Neural crest cell (in vitro differentiated cells): ENCODE measurements at places on chromosomes 7 and 10. TPM values are rescaled to one million over a fixed set of nuclear protein-coding genes. Genes with fewer than 3 reads are reported as not detected.

The HERPUD2 gene
- 28.0 and 29.0 TPM in 2 replicates for total RNA-seq

DNA sequence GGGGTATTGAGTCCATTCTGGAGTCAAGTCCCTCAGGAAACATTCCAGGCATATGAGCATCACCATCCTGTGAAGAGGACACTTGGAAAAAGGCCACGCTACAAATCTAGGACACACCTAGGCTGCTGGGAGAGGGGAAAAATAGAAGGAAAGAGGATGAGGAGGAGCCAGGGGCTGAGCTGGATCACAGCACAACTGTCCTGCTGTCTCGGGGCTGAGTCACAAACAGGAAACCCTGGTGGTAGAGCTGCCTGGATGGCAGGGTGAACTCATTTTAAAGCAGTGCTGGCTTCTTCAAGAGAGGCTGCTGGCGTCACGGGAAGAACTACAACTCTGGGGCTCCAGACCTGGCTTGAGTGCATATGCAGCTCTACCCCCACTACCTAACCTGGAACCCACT is 151.5 kb downstream of the RNF216 start:
- no peaks in the 10 kb centered on the region for H3K36me3 ChIP-seq
- no peak overlapping the region for H3K27ac ChIP-seq
- H3K4me3 ChIP-seq: no peak overlapping the region
- no peaks in the 10 kb centered on the region for H3K27me3 ChIP-seq

GRCh38 chr7:87530126-87530525 is 54.6 kb upstream of the ABCB4 start:
- no peaks in the 10 kb centered on the region for H3K27me3 ChIP-seq
- no peak for DNase-seq
- no peaks in the 10 kb centered on the region for H3K36me3 ChIP-seq
- no peak overlapping the region for H3K4me3 ChIP-seq
- no peak overlapping the region for H3K27ac ChIP-seq

The CTNNA3 gene
- total RNA-seq: 4.7 and 5.5 TPM in 2 replicates

- H3K4me1 ChIP-seq: peaks cover 6% of the 10 kb centered on the region
- no peak overlapping the region for H3K4me3 ChIP-seq
- DNase-seq: no peak
- no peak overlapping the region for H3K27ac ChIP-seq
- H3K36me3 ChIP-seq: no peaks in the 10 kb centered on the region
- no peaks in the 10 kb centered on the region for H3K27me3 ChIP-seq
Observed at GRCh38 chr7:77326131-77326530, 90.0 kb downstream of the GSAP start.

The ASAH2 gene
- 5.9 and 6.9 TPM in 2 replicates for total RNA-seq

The HTR5A gene
- total RNA-seq: not detected in 2 replicates

The RARRES2 gene
- 24.4 and 26.3 TPM in 2 replicates for total RNA-seq

- no peaks in the 10 kb centered on the region for H3K36me3 ChIP-seq
- no peak overlapping the region for H3K27ac ChIP-seq
- H3K4me3 ChIP-seq: peak overlapping the region; percentile 74
- no peak for DNase-seq
- H3K27me3 ChIP-seq: peaks cover 12% of the 10 kb centered on the region
Observed at GRCh38 chr10:50417486-50417885, 166.2 kb upstream of the ASAH2 start.

- peaks cover 4% of the 10 kb centered on the region for H3K27me3 ChIP-seq
- no peaks in the 10 kb centered on the region for H3K4me1 ChIP-seq
- no peaks in the 10 kb centered on the region for H3K36me3 ChIP-seq
- no peak overlapping the region for H3K4me3 ChIP-seq
Observed at GRCh38 chr7:25244254-25245033, 16.2 kb upstream of the NPVF start.

DNA sequence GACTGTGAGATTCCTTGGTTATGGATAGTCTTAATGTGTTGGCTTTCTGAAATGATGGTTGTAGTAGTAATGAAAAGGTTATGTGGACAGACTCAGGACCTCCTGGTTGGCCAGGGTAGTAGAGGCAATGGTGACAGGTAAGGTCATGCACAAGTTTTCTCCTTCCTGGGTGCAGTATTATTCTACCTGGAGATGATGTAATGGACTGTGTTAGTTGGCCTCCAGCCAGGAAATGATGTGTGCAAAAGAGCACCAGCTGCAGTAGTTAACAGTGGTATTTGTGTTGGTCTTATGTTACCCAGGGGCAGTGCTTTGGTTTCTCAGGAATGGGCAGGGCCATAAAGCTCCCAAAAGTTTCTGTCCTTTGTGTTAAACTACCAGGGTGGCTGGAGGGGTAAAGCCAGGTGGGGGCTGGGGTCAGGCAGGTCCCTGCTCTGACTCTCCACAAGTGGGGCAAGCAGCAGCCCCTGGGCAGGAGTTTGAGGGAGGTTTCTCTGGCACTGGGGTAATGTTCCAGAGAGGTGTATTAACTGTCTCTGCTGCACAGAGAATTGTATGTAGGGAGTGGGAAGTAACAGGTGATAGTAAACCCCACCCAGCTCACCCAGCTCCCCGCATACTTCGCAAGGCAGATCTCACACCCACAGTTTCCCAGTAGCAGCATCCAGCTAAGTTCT is 36.3 kb downstream of the GPR22 start:
- no peaks in the 10 kb centered on the region for H3K4me1 ChIP-seq
- no peak for DNase-seq
- no peak overlapping the region for H3K4me3 ChIP-seq
- H3K27me3 ChIP-seq: no peaks in the 10 kb centered on the region
- H3K36me3 ChIP-seq: peaks cover 31% of the 10 kb centered on the region

The HOXA6 gene
- 1.6 and 2.0 TPM in 2 replicates for total RNA-seq

GRCh38 chr7:108345710-108346336 is 110.4 kb downstream of the NRCAM start:
- no peak overlapping the region for H3K4me3 ChIP-seq
- H3K36me3 ChIP-seq: peaks cover 2% of the 10 kb centered on the region
- H3K27ac ChIP-seq: no peak overlapping the region
- no peak for DNase-seq

The HDAC9 gene
- total RNA-seq: 28.3 and 32.3 TPM in 2 replicates

DNA sequence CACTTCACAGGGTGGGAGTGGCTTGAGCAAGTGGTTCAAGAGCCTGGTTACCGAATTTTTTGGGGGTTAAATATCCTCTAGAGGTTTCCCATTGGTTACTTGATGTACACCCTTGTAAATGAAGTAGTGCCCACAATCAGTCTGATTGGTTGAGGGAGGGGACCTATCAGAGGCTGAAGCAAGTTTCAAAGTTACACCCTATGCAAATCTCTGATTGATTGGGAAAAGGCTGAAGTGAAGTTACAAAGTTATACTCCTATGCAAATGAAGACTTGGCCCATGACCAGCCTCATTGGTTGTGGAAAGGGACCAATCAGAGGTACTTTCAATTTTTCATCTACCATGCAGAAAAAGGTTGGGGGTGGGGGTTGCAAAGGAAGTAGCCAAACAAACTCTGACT is 34.7 kb downstream of the UBE2D4 start:
- DNase-seq: no peak
- no peak overlapping the region for H3K27ac ChIP-seq
- H3K36me3 ChIP-seq: peaks cover 18% of the 10 kb centered on the region
- no peak overlapping the region for H3K4me3 ChIP-seq

DNA sequence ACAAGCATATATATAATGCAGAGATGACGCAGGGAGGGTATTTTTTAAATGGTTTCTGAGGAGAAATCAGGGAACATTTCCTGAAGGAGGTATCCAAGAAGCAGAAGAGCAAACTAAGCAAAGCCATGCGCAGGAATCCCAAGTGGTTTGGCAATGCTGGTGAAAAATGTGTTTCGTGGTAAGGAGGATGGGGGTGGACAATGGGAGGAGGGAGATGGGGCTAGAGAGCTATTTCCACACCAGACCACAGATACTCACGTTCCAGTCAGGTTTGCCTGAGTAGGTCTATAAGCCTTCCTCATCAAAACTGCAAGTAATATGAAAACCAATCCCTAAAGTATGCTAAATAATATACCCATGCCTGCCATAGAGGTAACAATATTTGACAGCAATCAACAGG is 223.7 kb upstream of the MKLN1 start:
- H3K27ac ChIP-seq: no peak overlapping the region
- peaks cover 46% of the 10 kb centered on the region for H3K27me3 ChIP-seq
- H3K4me3 ChIP-seq: peak overlapping the region; percentile 78

- no peaks in the 10 kb centered on the region for H3K4me1 ChIP-seq
- no peak overlapping the region for H3K4me3 ChIP-seq
- peaks cover 32% of the 10 kb centered on the region for H3K27me3 ChIP-seq
- H3K36me3 ChIP-seq: no peaks in the 10 kb centered on the region
- H3K27ac ChIP-seq: no peak overlapping the region
Observed at GRCh38 chr10:77315496-77316129, 322.0 kb downstream of the KCNMA1 start.

GRCh38 chr10:4054656-4055435 is 269.8 kb upstream of the KLF6 start:
- H3K4me1 ChIP-seq: peaks cover 9% of the 10 kb centered on the region
- no peak for DNase-seq
- no peaks in the 10 kb centered on the region for H3K27me3 ChIP-seq

- peaks cover 2% of the 10 kb centered on the region for H3K27me3 ChIP-seq
- no peak overlapping the region for H3K4me3 ChIP-seq
- H3K4me1 ChIP-seq: peaks cover 36% of the 10 kb centered on the region
- no peak for DNase-seq
Observed at GRCh38 chr7:8391353-8392062, 41.9 kb upstream of the NXPH1 start.

- peaks cover 2% of the 10 kb centered on the region for H3K36me3 ChIP-seq
- no peak for DNase-seq
- H3K27ac ChIP-seq: peak overlapping the region; percentile 98
- H3K27me3 ChIP-seq: no peaks in the 10 kb centered on the region
- H3K4me3 ChIP-seq: no peak overlapping the region
Observed at GRCh38 chr10:132586739-132587138, 49.2 kb downstream of the INPP5A start.

The PNLIPRP2 gene
- total RNA-seq: not detected in 2 replicates

GRCh38 chr10:6580279-6581029 is 378 bp upstream of the PRKCQ start:
- no peak overlapping the region for H3K27ac ChIP-seq
- DNase-seq: peak; percentile 75
- peak overlapping the region; percentile 90 for H3K4me3 ChIP-seq

GRCh38 chr7:151727579-151728285 is 149.2 kb downstream of the PRKAG2 start:
- no peak for DNase-seq
- H3K4me3 ChIP-seq: no peak overlapping the region
- H3K27me3 ChIP-seq: no peaks in the 10 kb centered on the region
- no peak overlapping the region for H3K27ac ChIP-seq
- peaks cover 24% of the 10 kb centered on the region for H3K4me1 ChIP-seq

The ELN gene
- 0.41 and 1.0 TPM in 2 replicates for total RNA-seq

- peaks cover 27% of the 10 kb centered on the region for H3K27me3 ChIP-seq
- H3K4me1 ChIP-seq: no peaks in the 10 kb centered on the region
- DNase-seq: no peak
- H3K4me3 ChIP-seq: no peak overlapping the region
- H3K27ac ChIP-seq: no peak overlapping the region
Observed at GRCh38 chr7:55100544-55101327, 81.9 kb downstream of the EGFR start.

The NUTM2E gene
- 1.6 and 2.0 TPM in 2 replicates for total RNA-seq

- no peaks in the 10 kb centered on the region for H3K4me1 ChIP-seq
- no peak overlapping the region for H3K27ac ChIP-seq
- H3K36me3 ChIP-seq: no peaks in the 10 kb centered on the region
- DNase-seq: no peak
- no peaks in the 10 kb centered on the region for H3K27me3 ChIP-seq
- no peak overlapping the region for H3K4me3 ChIP-seq
Observed at GRCh38 chr7:38323156-38323555, 49.7 kb upstream of the TARP start.

The UCN3 gene
- not detected in 2 replicates for total RNA-seq

GRCh38 chr10:73645251-73645650 is 4.0 kb upstream of the MYOZ1 start:
- no peak overlapping the region for H3K4me3 ChIP-seq
- H3K27me3 ChIP-seq: no peaks in the 10 kb centered on the region
- peaks cover 25% of the 10 kb centered on the region for H3K4me1 ChIP-seq
- no peaks in the 10 kb centered on the region for H3K36me3 ChIP-seq

GRCh38 chr7:7799138-7799537 is 80.7 kb upstream of the RPA3 start:
- DNase-seq: no peak
- H3K4me1 ChIP-seq: no peaks in the 10 kb centered on the region
- peaks cover 12% of the 10 kb centered on the region for H3K36me3 ChIP-seq
- no peak overlapping the region for H3K27ac ChIP-seq

DNA sequence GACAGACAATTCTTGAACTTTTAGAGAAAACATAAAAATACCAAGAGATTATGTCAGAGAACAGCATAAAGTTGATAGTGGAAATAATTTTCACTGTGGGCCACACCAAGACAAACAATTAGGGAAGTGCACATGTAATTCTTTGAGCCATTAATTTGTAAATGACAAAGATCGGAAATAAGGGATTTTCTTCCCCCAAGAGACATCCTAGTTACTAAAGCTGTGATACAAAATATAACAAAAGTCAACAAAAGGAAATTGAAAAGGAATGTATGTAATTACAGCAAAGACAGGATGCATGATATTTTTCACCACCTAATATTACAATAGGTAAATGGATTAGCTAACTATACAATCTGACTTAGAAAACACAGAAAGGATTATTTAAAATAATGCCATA is 12.4 kb upstream of the LRRC72 start:
- H3K27me3 ChIP-seq: no peaks in the 10 kb centered on the region
- H3K27ac ChIP-seq: no peak overlapping the region
- no peaks in the 10 kb centered on the region for H3K36me3 ChIP-seq
- H3K4me1 ChIP-seq: no peaks in the 10 kb centered on the region
- H3K4me3 ChIP-seq: no peak overlapping the region
- no peak for DNase-seq

DNA sequence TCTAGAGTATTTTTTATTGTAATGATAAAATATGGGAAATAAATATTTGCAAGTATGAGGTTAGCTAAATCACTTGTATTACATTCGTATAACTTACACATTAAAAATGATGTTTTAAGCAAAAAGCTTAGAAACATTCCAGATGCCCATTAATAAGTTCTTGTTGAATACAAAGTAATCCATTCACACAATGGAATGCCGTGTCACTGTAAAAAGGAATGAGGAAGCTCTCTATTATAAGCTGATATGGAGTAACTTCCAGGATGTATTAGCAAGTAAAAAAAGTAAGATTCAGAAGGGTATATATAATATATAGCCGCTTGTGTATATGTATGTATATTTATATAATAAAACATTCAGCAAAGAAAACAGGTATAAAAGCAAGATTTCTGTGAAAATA is 412.8 kb upstream of the MTPN start:
- H3K27ac ChIP-seq: no peak overlapping the region

The DMBT1 gene
- not detected in 2 replicates for total RNA-seq

- no peaks in the 10 kb centered on the region for H3K36me3 ChIP-seq
- H3K27me3 ChIP-seq: no peaks in the 10 kb centered on the region
- DNase-seq: no peak
Observed at GRCh38 chr7:130009848-130010688, 41.1 kb downstream of the ZC3HC1 start.

DNA sequence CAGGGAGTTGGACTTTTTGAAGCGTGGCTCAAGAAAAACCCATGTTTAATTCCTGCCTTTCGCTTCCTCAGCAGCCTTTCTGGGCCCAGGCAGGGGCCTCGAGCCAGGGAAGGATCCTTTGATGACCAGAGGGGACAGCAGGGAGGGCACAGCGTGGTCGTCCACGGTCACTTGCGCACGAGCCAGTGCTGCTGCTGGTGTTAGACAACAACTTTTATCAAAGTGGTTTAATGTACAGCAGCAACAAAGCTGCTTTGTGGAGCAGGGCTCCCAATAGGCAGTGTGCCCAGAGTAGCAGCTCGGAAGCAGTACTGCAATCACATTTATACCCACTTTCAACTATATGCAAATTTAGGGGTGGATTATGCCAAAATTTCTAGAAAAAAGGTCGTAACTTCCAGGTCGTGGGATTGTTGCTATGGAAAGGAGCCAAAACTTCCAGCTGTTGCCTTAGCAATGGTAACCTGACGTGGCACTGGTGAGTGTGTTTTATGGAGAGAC is 6.1 kb downstream of the GIMAP1 start:
- H3K36me3 ChIP-seq: no peaks in the 10 kb centered on the region
- no peak for DNase-seq
- no peak overlapping the region for H3K4me3 ChIP-seq
- peaks cover 17% of the 10 kb centered on the region for H3K27me3 ChIP-seq
- no peak overlapping the region for H3K27ac ChIP-seq

The FAM13C gene
- total RNA-seq: 2.9 and 3.1 TPM in 2 replicates
